ENCODE measurements at places on chromosomes 13 and 19.

DNA sequence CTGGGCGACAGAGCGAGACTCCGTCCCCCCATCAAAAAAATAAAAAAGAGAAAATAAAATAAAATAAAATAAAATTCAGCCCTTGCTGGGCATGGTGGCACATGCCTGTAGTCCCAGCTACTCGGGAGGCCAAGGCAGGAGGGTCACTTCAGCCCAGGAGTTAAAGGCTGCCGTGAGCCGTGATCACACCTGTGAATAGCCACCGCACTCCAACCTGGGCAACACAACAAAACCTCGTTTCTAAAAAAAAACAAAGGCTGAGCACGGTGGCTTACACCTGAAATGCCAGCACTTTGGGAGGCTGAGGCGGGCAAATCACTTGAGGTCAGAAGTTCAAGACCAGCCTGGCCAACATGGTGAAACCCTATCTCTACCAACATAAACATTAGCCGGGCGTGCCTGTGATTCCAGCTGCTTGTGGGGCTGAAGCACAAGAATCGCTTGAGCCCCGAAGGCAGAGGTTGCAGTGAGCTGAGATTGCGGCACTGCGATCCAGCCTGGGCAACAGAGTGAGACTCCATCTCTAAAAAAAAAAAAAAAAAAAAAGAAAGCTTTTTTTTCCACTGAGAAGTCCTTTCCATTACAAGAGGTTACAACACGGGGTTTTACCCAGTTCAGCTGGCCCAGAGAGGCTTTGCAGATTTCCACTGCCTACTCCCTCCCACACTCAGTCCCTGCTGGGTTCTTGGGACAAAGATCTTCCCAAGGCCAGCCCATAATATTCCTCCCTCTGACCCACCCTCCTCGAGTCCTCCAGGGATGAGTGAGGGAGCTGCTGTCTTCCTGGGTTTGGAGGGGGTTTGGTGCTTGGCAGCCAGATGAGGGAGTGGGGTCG is 6.4 kb downstream of the ANGPTL4 start:
- no peak for DNase-seq

- DNase-seq: peak; percentile 42
These were observed at the start of gene LCP1 for GRCh38 chr13:46181840-46182490. TSS of gene LCP1 (minus strand) at chr13:46182177. CDS start at chr13:46159662, 22,515 bp downstream.

GRCh38 chr13:48817166-48817802 is 158.4 kb upstream of the FNDC3A start:
- DNase-seq: no peak

DNA sequence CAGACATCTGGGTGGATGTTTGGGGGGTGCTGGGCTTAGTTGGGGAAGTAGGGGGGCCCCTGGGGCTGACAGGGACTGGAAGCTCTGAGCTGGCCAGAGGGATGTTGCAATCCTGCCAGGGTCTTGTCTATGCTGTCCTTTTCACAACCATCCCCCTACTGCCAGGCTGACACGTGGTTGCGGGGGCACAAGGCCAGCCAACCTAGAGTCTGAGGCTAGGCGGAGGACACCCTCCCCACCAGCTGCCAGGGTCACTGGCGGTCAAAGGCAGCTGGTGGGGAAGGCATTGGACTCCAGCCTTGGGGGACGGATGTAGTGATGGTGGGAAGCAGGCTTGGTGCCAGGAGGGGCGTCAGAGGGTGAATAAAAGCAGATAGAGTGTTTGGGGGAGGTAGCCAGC is 1.6 kb upstream of the APOC1 start:
- no peak for DNase-seq

GRCh38 chr13:70034286-70034685 is 73.3 kb upstream of the ATXN8OS start:
- DNase-seq: no peak

All from stimulated activated CD8-positive, alpha-beta memory T cell treated with anti-CD3 and anti-CD28 coated beads, Interleukin-15, amount 100 ng/mL, for 4 hours (primary cell).